Mammary epithelial cell (primary cell): ENCODE measurements at places on chromosomes 16 and 17.

GRCh38 chr17:47620503-47621245 lies 29.0 kb upstream of the KPNB1 start:
- DNase-seq: peak; percentile 51

GRCh38 chr17:68011199-68011665 lies 15.0 kb upstream of the C17orf58 start:
- DNase-seq: no peak

GRCh38 chr16:29675811-29676643 lies 3.0 kb upstream of the QPRT start:
- peak; percentile 11 for DNase-seq

DNA sequence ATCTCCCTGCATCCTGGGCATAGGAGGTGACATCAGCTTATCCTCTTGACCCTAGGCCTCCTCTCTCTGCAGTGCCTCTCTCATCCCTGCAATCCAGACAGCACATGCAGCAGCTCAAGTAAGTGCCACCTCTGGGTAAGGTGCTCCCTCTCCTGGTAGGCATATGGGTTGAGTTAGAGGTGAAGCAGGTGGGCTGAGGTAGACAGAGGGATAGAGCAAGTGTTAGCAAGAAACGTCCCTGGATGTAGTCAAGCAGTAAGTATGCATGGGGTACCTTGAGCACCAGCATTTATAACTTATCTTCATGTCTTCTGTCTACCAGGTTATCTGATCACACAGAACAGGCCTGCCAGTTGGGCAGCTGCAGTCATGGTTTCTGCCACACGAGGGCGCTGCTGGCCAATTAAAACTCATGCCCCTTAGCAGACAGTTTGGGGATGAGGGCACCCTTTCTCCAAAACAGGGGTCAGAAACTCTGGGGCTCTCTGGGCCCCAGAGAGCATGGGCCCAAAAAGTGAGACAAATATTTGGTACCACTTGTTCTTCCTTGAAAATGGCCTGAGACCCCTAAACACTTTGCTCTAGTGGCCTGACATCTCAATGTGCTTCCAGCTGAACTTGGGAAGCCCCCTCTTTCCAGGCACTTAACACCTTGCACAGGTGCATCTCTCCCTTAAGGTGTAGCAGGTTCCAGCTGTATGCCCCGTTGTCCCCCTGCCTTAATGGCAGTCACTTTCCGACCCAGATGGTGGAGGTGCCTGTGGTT lies 59.8 kb downstream of the NEUROD2 start:
- peak; percentile 34 for DNase-seq

DNA sequence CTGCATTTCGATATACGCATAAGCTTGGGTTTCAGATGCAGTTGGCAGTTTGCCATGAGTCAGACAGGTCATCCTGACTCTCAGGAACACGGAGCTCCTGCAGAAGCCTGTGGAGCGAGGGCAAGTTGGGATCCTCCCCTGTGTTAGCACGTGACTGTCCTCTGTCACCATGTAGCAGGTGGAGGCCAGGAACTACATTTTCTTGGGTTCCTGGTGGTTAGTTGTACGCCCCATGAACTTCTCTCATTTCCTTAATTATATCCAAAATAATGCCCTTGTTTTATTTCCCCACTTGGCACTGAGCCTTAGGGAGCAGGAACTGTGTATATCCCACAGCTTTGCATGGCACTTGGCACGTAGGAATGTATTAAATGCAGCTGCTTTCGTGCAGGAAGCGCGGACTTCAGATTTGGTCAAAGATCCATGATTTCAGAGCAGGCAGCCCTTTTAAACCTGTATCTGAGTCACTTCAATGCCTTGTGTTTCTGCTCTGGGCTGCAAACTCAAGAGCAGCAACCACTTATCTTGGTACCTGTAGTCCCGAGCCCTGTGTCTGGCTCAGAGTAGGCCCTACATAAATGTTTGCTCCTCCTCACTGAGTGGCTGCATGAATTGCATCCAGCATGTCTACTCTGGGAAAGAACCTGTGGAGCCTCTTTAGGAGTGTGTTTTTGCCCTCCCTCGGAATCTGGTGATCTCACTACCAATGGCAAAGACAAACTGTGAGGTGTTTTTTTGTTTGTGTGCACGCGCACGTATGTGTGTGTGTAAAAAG lies 428.4 kb downstream of the MAF start:
- no peak for DNase-seq

DNA sequence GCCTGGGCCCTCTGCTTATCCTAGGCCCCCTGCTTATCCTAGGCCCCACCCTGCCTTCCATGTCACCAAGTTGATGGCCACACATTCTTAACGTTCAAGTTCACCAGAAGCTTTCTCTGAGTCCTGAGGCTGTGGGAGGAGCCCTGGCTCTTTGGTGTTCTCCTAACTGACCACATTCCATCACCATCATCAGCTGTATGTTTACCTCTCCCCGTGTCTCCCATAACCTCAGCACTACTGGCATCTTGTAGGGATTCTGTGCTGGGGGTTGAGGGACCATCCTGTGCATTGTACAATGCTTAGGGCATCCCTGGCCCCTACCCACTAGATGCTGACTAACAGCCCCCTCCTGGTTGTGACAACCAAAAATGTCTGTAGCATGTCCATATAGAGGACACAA lies 99.3 kb downstream of the NDE1 start:
- DNase-seq: no peak
